Astrocyte (in vitro differentiated cells and primary cell): ENCODE measurements at places on chromosomes 2 and 18.

DNA sequence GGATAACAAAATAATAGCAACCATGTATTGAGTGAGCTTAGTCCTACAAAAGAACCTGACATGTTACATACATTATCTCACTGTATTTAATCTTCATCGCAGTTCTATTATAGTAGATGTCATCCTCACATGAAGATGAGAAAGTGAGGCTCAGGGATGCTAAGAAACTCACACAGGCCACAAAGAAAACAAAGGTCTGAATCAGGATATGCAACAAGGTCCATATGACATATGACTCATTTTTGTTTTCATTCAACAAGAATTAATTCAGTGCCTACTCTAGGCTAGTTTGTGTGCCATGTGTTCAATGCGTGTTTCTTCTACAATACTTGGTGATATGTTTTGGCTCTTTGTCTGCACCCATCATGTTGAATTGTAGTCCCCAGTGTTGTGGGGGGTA, 219.7 kb upstream of the EPHA4 start:
- DNase-seq, result peak; percentile 42

DNA sequence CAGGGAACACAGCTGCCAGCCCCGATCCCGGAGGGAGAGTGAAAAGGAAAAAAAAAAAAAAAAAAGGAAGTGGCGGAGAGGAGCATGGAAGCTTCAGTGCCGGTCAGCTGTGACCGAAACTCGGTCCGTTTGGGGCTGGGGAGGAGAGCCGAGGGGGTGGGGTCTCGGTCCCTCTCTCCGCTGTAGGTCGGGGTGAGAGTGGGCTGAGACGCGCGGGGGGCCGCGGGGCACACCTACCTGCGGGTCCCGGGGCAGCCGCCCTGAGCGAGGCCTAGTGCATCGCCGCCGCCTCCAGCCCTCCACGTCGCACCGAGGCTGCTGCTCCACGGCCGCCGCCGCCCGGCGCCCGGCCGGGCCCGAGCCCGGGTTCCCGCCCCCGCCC, 536 bp downstream of the VPS54 start:
- DNase-seq, result peak; percentile 32

DNA sequence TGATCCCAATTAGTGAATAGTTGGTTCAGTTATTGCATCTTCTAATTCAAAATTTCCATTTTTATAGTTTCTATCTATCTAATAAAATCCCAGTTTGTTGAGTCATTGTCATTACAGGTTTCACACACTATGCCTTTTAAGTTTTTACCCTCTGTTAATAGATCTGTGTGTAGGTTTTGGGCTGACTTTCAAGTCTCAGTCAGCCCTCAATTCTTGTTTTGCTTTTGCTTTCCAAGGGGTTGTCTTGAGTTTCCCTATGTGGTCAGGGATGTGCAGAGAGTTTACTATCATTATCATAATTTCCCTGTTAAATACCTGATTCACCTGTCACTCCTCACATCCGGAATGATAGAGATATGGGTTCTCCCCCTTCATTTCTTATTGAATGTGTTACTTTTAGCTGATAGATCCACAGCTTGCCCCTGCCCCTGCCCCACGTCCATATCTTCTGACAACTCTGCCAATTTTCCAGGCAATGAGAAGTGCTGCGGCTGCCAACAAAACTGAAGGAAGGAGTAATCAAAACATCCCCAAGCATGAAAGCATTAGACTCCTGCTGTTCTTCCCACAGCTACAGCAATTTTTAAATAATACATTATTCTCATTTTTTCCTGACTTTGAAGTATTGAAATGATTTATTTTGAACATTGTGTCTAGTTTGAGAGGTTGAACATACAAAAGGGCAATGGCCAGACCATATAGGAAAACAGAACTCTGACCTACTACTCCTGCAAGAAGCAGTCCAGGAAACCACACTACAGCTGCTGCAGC, 1064.8 kb downstream of the SUCLG1 start:
- no peak for DNase-seq

- no peak for DNase-seq
Measured at GRCh38 chr2:208049441-208049840, 24.1 kb upstream of the PLEKHM3 start.

DNA sequence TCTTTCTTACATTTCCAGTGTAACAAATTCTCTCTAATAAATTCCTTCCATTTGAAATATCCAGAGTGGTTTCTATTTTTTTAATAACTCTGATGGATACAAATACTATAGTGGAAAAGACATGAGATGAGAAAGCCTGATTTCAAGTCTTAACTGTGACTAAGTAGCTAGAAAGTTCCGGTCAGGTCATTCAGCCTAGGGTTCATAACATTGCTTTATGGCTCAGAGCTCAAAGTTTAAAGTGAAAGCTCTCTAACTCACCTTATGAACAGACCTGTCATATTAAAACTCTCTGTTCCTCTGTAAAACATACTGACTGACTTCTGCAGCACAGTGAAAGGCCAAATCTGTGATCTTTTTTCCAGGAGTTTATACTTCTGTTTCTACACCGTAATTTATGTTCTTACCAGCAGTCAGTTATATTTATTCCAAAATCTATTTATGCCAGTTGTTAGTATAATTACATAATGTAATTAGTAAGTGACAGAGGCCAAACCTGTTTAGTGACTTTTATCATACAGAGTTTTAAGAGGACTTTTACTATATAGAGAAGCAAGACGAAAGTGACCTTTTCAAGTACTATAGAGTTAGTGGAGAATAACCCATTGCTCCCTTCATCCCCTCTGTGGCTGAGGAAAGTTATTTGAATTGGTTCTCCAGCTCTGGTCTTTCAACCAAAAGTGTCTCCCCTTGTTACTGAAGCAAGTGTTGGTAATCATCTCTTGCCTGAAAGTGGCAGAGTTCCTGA, 118.8 kb upstream of the PDE1A start:
- DNase-seq, result no peak

GRCh38 chr2:216539791-216540241, 41.2 kb downstream of the RPL37A start:
- DNase-seq, result no peak

DNA sequence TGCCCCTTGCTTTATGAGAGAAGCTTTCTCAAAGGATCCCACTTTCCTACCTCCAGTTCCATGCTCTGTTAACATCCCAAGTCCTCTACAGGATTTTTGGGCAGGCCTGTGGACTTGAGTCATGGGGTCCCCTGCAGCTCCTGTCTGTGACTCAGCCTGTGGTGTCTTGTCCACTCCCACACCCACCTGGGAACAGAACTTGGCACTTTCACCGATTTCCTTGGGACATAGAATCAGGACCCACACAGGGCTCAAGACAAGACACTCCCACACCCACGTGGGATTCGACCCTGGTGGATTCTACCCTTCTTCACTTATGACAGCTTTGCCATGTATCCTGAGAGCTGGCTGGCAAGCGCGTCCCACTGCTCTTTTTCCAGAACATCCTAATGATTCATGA, 30.7 kb upstream of the HDAC4 start:
- no peak for DNase-seq

- DNase-seq, result peak; percentile 22
Measured at GRCh38 chr2:176461098-176461808, 192.0 kb downstream of the MTX2 start.

- peak; percentile 54 for DNase-seq
Measured at GRCh38 chr2:235268535-235268934, 225.3 kb upstream of the AGAP1 start.
